IPS DF 6.9 (cell line): ENCODE measurements at places on chromosomes 12 and 14.

- no peak for DNase-seq
Observed at GRCh38 chr12:71517145-71517846, 77.7 kb downstream of the LGR5 start.

- no peak for DNase-seq
Observed at GRCh38 chr14:61255968-61256367, 25.2 kb downstream of the TMEM30B start.

DNA sequence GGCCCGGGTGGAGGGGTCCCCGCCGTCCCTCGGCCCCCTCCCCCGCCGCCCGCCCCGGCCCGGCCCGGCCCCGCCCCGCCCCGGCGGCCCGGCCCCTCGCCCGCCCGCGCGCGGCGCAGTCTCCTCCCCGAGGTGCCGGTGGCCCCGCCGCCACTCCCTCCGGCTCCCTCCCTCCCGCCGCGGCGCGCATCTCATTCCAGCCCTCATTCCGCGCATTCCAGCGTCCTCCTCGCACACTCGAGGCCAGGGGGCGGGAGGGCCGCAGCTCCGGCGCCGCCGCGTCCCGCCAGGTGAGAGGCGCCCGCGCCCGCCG lies at the start of gene TEAD4:
Gene TEAD4 (plus strand): TSS at position 206 of the 313 bp plus-strand sequence.
- no peak for DNase-seq

- no peak for DNase-seq
Observed at GRCh38 chr12:113755098-113755497, 211.0 kb downstream of the RBM19 start.

DNA sequence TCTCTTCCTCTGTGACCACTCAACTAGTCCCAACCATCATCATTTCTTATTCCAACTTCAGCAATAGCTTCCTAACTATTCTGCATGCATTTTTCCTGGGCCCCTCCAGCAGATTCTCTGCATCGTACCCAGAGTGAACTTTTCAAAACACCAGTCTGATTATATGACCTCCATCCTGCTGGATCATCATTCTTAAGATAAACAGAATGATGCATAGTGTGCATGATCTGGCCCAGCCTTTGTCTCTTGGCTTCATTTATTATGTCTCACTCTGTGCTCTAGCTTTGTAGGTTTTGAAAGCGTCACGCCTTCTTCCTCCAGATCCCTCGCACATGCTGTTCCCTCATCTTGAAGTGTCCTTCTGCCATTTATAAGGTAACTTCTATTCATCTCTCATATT lies 46.3 kb upstream of the SLC38A4 start:
- no peak for DNase-seq

DNA sequence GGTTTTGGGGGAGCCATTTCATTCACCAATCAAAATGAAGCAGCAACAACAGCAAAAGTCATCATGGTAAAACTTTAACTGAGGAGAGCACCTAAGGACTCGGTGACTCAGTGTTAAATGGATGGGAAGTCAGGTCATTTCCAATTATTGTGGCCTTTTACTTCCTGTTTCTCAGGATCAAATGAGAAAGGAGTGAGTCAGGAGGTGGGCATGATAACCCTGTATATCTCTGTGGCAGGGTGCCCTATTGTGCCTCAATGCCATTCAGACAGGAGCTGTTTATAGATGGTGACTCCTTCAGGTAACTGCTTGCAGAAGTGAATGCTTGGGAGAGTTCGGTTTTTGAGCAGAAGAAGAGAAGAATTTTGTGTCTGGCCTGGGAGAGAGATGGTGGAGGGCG lies 135.5 kb upstream of the CPM start:
- DNase-seq = no peak

DNA sequence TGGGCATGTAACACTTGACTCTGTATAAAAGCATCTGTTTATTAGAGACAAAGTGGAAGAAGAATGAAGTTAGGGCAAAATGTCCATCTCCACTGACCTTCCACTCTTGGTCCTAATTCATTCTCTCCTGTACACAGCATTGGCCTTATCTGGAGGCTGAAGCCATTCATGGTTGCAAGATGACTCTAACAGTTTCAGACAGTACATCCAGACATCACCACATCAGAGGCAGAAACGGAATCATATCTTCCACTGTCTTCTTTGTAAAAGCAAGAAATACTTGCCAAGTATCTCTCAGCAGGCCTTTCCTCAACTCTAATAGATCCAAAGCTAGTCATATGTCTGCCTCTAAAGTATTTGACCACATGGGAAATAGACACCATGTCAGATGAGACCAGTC lies 41.1 kb downstream of the PTHLH start:
- DNase-seq = no peak

DNA sequence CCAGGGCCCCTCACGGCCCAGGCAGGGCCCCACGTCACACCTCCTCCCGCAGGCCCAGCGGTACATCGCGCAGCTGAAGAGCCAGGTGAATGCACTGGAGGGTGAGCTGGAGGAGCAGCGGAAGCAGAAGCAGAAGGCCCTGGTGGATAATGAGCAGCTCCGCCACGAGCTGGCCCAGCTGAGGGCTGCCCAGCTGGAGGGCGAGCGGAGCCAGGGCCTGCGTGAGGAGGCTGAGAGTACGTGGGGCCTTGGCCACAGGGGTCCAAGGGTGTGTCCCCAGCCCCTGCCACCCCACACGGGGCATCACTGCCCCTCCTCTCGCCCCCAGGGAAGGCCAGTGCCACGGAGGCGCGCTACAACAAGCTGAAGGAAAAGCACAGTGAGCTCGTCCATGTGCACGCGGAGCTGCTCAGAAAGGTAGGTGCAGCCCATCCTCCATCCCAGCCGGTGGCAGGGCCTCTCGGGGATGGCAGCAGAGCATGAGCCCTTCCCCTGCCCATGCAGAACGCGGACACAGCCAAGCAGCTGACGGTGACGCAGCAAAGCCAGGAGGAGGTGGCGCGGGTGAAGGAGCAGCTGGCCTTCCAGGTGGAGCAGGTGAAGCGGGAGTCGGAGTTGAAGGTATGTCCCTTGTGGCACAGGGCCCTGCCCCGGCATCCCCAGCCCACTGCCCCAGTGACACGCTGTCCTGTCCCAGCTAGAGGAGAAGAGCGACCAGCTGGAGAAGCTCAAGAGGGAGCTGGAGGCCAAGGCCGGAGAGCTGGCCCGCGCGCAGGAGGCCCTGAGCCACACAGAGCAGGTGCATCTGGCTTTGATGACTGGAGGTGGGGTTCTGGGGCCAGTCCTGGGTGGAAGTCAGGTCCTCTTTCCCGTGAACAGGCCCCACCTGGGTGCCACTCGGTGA lies 20.9 kb downstream of the HIP1R start:
- no peak for DNase-seq
